Right lobe of liver (tissue), 6 donors: ENCODE measurements at places on chromosomes 5 and 9.

DNA sequence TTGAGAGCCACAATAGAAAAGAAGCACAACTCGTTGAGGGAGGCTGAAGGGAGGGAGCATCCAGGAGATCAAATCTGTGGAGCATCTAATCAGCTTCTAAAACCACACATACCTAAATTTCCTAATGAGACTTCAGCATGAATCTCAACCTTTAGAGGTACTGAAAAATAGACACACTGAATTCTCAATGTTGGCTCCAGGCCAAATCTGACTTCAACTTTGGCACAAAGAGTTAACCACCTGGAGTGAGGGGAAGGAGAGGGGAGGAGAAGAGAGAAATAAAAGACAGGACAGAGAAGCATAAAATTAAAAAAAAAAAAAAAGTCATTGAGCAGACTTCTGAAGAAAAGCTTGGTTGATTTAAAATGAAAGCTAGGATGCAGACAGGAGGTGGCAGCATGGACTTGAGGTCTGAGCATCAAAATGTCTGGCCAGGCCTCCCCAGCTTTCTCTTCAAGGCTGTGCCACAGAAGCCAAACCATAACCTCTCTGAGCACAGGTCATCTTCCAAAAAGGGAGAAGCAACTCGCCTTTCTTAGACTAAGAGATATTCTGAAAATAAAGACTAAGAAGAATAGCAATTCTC is 205.6 kb downstream of the DENND1A start:
- no peak for DNase-seq

GRCh38 chr5:82784521-82784920 is 292.7 kb downstream of the TMEM167A start:
- no peak for DNase-seq

- DNase-seq: no peak
Observed at GRCh38 chr9:116336133-116336862, 182.7 kb downstream of the PAPPA start.

GRCh38 chr5:170536525-170536924 is 32.7 kb downstream of the KCNIP1 start:
- no peak for DNase-seq

DNA sequence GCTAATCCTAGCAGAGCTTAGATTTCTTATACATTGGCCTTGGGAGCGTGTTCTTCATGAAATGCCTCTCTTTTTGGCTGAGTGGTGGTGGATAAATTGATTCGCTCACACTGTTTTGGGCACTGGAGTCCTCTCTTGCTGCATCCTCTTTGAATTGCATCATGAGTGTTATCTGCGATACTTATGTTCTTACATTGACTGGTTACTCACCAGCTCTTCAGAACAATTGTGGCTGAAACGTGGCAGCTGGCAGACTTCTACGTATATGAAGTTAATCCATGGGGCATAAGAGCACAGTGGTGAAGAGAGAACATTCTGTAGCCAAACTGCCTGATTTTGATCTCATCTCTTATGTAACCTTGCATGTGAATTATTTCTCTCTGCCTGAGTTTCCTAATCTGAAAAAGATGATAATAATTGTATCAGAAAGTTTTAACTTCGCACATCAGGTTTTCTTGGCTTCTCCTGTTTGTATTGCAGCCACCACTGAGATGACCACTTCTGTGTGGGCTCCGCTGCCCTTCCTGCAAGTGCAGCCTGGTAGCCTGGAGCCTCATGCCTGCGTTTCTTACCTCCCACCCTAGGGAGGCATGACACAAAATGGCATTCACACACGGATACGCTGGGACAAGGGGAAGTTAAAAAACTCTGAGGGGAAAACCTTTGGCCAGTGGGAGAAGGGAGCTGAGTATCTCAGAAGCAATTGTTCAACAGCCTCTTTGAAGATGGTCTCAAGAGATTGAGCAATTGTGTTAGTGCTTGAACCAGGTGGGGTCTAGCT is 295.2 kb downstream of the ARHGAP26 start:
- DNase-seq: no peak

GRCh38 chr5:57561231-57561842 is 78.7 kb upstream of the ACTBL2 start:
- no peak for DNase-seq

DNA sequence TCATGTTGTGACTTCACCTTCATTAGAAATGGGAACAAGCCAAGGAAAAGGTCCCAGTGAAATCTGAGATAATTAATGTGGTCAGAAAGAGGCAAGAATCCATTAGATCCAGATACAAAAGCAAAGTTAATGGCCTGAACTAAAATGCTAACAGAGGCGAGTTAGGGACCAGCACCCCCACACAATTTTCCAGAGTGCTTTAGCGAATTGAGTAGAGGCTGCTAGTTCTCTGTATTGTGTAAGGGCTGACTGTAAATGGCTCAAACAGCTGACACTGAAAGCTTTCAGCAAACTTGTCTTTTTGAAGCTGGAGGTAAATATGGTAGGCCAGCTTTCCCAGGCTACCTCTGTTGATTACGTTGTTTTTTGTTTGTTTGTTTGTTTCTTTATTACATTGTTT is 75.5 kb downstream of the CSNK1A1 start:
- no peak for DNase-seq

- no peak for DNase-seq
Observed at GRCh38 chr5:151589878-151590570, 1.1 kb downstream of the FAT2 start.

GRCh38 chr5:38756068-38756467 is 89.7 kb upstream of the OSMR start:
- DNase-seq: no peak

DNA sequence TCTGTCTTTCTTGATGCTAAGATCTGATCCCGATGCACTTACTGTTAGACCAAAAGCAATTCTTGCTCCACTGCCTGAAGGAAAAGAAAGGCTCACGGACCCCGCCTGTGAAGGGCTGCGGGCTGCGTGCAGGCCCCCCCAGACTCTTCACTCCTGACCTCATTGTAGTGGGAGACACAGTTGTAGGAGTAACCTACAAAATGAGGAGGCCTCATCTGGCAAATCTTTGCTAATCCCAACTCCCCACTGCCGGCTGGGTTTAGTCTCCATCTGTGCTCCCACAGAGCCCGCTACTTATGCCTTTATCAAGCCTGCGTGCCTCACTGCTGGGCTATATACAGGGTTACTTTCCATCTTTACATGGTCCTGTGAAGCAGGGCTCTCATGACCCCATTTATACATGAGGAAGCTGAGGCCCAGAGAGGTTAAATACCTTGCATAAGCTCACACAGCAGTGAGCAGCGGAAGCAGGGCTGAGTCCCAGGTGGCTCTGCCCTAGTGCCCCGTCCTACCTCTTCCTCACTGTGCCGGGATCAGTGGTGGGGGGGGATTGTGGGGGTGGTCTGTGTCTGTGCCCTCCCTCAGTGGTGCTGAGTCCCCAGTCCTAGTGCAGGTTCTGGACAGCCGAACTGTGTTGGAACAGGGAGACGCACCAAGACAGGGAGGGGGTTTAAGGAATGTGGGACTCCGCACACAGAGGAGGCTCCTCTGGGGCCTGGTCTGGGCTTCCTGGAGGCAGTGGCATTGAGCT is 43.9 kb upstream of the RNF130 start:
- DNase-seq: no peak

- DNase-seq: no peak
Observed at GRCh38 chr5:98921947-98922505, 6.8 kb downstream of the CHD1 start.

DNA sequence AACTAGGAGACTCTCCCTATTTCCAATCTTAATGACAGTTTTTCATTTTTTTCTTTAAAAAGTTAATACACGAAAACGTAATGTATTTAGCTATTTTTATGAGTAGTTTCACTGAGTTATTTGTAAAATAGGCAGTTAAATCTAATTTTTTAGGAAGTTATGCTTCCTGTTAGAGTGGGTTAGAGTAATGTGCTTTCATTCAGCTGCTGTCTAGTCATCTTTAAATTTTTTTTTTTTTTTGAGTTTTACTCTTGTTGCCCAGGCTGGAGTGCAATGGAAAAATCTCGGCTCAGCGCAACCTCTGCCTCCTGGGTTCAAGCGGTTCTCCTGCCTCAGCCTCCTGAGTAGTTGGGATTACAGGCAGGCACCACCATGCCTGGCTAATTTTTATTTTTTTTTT is 34.0 kb downstream of the CDC42SE2 start:
- DNase-seq: no peak

- DNase-seq: no peak
Observed at GRCh38 chr5:98975682-98976407, 47.0 kb upstream of the CHD1 start.

DNA sequence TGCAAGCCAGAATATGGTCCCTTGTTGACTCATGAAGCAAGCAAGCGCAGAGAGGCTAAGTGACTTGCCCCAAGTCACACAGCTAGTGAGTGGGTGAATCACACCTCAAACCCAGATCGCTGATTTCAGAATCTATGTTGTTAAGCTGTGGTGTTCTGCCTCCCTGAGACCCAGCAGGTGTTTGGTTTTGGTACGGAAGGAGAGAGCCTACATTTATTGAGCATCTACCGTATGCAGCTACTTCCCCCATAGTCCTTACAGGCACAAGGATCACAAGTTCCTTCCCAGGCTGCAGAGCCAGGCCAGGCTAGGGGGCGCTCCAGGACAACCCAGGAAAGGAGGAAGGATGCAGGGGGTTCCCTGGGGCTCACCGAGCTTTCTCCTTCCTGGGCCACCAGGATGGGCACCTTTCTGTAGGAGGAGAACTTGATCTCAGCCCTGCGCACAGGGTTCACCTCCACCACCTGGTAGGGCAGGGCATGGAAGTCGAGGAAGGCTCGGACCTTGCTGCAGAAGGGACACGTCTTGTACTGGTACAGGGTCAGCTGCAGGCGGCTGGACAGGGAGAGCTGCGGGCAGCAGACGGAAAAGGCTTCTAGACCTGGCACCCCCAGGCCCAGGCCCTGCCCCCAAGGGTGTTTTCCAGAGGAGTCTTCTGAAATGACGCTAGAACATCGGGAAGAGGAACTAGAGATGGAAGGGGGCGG is 2.5 kb downstream of the PTGES2 start:
- DNase-seq: peak; percentile 64

GRCh38 chr9:105344283-105344682 is 99.8 kb downstream of the SLC44A1 start:
- no peak for DNase-seq

GRCh38 chr5:135271533-135272310 is 127.3 kb downstream of the MACROH2A1 start:
- DNase-seq: no peak

DNA sequence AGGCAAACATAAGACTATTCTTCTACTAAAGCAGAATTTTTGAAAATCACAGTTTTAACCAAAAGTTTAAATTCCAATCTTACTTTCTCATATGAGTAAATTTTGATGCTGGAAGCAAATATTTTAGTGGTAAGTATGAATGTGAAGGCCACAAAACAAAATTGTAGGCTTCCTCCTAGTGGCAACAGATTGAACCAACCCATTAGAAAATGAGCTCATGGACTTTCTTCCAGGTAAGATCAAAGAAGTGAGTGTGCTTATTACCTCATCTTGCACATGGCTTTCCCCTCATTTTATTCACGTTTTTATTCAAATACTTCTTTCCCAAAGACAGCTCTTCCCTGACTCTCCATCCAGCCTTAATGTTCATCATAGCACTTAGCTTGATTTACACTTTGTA is 16.5 kb upstream of the RLN2 start:
- DNase-seq: no peak

GRCh38 chr5:115194676-115195075 is 25.0 kb upstream of the TRIM36 start:
- peak; percentile 29 for DNase-seq

DNA sequence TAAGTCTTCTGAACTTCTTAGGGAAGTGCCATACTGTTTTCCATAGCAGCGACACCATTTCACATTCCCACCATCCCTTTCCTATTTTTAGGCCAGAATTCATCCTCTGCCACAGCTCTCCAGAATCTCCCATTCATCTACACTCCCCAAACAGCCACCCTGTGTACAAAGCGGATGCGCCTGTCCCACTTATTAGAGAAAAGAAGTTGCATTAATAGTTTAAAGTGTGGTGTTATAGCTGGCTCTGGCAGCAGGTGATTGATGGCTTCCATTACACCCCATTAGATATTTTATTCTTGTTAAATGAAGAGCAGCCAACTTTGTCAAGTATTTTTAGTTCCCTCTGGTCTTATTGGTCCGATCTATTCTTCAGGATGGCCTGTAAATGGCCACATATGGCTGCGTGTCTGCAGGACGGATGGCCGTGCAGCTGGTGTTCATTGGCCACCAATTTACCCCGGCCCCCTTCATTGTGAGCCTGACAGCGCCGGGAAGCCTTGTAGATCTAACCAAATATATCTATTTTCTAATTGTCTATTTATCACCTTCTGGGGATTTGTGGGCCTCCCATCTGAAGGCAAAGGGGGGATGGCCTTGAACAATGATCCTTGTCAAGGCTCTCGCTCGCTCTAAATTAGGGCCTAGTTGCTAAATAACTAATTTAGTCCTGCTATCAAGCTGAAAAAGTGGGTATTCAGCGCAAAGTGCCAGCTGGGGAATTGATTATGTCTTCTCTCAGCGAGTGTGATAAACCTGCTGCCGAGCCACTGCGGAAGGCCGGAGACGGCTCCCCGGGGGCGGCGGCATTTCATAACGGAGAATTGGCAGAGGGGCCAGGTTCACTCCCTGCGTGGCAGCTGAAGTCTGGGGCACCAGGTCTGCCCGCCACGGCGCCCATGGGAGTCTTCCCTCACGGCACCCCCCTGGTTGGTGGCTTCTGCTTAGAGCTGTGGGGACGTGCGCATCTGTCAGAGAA is 141.1 kb downstream of the MELK start:
- DNase-seq: no peak

DNA sequence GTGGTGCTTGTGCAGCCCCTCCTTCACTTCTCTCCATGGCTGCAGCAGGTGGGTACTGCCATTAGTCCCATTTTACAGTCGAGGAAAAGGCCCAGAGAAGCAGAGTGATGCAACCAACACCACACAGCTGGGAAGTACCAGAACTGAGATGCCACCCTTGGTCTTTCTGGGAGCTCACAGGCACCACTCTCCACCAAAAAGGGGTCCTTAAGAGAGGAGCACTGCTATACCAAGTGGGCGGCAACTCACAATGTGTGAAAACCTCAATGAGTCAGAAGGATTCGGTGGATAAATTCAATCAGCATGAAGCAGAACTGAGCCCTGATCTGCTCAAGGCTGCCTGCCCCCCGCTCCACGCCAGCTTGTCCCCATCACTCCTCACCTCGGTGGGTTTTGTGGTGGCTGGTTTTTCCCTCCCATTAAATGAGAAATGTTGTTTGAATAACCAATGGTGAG is 213.7 kb downstream of the FSTL4 start:
- no peak for DNase-seq

GRCh38 chr9:110069326-110070248 is 138.4 kb downstream of the C9orf152 start:
- DNase-seq: peak; percentile 62

GRCh38 chr9:105305856-105306255 is 61.4 kb downstream of the SLC44A1 start:
- no peak for DNase-seq

DNA sequence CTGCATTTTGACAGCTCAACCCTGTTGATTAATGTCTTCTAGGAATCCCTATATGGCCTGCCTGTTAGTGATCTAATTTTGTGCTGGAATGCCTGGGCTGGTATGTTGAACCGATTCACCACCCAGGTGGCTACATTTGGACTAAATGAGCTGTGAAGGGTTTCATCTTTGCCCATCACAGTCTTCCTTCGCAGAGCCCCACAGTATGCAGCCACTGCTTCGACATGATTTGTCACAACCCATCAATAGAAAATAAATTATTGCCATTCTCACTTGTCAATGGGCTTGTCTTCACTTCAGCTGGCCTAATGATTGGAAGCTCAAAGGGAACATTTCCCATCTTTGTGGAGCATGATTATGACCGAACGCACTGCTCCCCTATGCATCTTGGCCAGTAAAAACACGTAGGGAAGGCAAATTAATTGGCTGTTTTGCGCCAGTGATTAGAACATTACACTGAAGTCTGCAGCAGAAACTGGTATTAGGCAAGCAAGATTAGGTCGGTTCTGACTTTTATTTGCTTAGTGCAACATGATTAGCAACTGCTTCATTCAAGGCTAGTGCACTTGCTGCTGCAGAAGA is 408.5 kb downstream of the KIAA0825 start:
- no peak for DNase-seq
